ENCODE measurements at places on chromosomes 7 and 10.

- no peak for DNase-seq
Observed at GRCh38 chr7:146862415-146862814, 745.8 kb downstream of the CNTNAP2 start.

GRCh38 chr10:71246591-71247413 lies 34.4 kb downstream of the UNC5B start:
- DNase-seq: no peak

GRCh38 chr10:132519382-132520176 lies 18.0 kb upstream of the INPP5A start:
- DNase-seq: no peak

DNA sequence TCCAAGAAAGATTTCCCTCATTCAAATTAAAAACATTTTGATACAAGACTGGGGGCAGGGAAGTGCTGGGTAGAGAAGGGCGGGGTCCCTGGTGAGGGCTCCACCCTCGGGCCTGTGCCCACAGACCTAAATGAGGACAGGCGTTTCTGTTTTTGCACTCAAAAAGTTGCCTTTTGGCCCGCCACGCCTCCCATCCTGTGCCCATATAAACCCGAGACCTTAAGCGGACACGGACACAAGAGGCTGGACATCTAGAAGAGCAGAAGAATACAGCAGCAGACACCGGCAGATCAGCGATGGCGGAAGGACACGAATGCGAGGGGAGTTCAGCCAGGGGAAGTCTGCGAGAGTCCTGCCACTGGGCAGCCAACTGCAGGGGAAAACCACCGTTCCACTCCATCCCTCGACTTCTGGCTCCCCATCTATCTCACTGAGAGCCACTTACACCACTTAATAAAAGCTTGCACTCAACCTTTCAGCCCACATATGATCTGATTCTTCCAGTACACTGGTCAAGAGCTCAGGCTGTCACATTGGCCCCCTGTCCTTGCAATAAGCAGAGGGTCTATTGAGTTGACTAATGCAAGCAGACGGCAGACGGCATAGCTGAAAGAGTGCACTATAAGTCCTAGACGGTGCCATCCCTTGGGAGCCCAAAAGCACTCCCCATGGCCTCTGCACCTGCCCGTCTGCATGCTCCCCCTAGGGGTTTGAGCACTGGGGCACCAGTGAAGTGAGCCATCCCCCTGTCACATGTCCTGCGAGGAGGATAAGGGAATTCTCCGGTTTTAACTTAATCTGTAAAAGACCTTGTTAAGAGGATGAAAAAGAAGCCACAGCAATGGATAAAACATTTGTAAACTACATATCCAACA lies 181.8 kb upstream of the PRSS1 start:
- DNase-seq: no peak

GRCh38 chr7:135843214-135843613 lies 94.6 kb upstream of the FAM180A start:
- DNase-seq: no peak

DNA sequence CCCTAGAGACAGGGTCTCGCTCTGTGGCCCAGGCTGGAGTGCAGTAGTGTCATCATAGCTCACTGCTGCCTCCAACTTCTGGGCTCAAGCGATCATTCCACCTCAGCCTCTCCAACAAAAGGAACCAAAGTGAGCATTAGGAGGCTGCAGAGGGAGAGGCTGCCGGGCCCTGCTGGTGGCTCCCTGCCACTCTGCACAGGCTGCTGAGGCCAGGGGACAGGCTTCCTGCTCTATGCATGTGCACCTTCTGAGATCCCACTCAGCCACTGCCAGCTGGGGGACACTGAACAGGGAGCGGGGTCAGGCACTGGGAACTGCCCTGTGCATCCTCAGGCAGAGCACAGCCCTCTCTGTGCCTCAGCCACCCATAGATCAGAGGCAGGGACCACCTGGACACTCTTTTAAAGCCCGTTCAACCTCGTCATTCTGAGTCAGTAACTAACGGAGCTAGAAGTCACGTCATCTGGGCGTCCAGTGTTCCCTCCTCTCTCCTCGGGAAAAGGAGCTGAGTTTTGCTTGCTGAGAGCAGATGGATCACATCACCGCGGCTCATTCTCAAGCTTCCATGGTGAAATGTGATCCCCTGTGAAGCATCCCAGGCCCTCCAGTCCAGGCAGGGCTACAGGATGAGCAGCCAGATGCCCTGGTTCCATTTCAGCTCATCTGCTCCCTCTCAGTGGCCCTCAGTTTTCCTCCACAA lies 109.6 kb downstream of the MYL10 start:
- no peak for DNase-seq

- DNase-seq: no peak
Observed at GRCh38 chr10:68501691-68502090, 25.6 kb downstream of the SLC25A16 start.

DNA sequence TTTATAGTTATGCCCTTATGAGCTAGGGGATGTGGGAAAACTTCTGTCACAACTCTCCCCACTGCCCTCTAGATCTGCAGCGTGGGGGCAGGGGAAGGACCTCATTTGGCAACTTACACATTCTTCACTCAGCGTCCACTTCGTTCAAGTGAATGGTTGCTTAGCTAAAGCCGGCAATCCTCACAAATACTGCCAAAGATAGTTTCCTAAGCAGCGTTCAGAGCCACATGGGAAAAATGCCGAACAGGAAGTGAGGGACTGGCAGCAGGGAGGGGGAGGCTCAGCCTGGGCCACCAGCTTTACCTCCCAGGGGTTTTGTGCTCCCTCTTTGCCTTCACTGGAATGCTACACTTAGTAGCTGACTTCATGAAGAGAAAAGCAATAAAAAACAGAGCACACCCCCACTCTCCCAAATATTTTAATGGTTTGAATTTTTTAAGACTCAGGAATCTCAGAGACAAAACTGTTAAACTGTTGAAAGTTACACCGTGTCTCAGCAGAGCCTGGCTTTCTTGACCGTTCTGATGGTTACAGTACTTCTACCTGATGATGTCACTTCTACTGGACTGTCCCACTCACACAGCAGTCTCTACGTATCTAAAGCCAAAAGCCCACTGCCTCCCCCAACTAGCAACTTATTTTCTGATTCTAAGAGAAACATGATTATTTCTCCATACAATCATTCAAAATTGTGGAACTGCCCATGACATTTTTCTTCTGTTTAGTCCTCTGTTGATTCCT lies 10.4 kb downstream of the GRM3 start:
- DNase-seq: no peak

DNA sequence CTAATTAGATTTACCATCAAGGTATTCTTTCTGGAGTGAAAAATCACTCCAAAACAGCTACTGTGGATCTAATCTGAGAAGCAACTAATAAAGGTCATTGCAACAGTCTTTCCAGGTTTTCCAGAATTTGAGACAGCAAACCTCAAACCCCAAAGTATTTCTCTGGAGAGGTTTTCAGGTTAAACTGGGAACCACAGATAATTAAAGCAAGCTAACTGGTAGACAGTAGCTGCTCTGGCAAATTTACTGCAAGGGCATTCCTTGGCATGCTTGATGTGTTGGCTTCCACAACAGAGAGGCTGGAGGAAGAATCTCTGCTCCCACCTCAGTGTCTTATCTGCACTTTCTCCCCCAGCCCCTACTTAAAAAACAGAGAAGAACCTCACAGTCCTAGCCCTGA lies 140.0 kb upstream of the NRBF2 start:
- no peak for DNase-seq

DNA sequence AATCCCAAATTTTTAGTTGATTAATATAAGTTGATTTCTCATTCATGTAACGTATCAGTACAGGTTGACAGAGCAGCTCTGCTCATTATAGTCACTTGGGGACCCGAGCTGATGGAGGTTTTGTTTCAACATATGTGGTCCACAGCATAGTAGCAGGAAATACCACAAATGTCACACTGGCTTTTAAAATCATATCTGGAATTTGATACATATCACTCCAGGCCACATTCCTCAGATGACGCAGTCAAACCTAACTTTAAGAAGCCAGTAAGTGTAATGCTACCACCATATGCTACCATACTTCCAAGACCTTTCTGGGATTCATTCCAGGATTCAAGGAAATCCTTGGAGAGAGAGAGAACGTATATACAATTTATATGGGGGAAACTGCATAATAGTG lies 156.3 kb downstream of the PHF14 start:
- DNase-seq: peak; percentile 7

DNA sequence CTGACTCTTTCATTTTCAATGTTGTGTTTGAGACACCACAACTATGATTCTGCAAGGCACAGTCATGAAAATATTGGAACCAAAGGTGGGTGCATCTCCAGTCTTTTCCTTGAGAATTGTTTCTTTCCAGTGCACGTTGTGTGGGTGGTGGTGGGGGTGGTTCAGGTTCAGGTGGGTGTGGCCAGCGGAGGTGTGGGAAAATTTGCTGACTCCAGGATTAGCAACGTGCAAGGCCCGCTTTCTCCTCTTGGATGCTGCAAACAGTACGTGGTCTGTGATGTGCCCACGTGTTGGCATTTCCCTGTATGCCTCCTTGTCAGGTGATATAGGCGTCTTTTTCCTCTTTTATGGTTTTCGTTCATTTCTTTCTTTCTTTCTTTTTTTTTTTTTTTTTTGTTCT lies 59.1 kb downstream of the CAMK1D start:
- DNase-seq: no peak

DNA sequence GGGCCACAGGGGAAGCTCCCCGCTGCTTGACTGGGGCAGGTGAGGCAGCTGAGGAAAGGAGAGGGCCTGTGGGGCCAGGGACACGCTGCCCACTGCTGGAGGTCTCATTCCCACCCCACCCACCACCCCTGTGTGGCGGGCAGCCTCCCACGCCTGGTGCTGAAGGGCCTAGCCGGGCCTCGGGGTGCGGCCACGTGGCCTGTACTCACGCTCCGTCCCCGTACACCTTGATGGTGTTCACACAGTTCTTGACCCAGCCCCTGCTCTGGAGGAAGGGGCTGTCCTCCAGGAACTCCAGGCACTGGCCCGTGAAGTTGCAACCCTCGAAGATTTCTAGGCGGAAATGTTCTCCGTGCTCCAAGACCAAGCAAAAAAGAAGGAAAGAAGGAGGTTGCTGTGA lies 4.0 kb downstream of the CRYGN start:
- no peak for DNase-seq

GRCh38 chr7:72023926-72024325 lies 388.2 kb downstream of the CALN1 start:
- DNase-seq: no peak

DNA sequence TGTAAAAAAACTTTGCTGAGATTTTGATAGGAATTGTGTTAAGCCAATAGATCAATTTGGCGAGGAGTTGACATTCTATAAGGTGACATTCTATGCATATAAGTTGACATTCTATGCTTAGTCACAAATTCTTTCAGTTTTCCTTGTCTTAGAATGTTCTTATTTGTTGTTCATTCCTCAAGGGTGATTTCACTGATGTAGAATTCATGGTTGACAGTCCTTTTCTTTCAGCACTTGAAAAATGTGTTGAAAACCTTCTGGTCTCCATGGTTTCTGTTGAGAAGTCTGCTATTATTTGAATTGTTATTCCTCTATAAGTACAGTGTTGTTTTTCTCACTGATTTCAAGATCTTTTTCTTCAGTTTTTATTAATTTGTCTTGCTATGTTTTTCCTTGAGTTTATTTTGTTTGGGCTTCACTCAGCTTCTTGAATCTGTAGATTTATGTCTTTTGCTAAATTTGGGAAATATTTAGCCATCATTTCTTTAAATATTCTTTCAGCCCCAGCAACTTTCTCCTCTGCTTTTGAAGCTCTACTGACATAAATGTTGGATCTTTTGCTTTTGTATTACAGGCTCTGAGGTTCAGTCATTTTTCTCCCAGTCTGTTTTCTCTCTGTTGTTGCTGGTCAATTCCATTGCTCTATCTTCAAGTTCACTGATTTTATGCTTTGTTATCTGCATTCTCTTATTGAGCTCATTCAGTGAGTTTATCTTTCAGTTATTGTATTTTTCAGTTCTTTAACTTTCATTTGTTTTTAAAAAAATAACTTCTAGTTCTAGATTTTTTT lies 154.9 kb downstream of the SDK1 start:
- no peak for DNase-seq

DNA sequence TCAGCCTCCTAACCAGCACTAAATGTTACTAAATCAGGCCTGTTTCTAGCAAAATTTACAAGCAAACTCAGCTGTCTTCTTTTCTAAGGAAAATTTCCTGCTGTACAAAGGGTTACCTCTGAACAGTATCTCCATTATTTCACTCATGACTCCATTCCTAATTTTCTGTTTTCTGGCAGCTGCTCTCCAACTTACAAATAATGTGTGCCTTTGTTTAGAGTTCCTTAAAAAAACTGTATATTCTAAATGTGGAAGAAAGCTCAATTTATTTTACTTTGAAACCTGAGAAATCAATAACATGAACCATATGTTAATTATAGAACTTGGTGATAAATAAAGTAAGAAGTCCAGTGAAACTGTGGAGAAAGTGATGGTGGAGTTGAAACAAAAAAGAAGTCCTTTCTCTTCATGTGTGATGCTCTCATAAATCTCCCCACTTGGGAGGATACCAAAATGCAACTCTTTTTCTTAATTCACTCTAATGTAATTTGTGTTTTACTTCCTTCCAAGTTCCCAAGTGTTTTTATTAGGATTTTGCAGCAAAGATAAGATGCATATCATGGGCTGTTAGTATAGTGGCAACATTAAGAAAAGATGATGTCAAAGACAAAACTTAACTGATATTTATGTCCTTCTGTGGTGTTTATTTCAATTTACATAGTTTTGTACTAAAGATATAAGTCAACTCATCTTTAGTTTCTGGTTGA lies 74.8 kb downstream of the CDK6 start:
- DNase-seq: no peak

GRCh38 chr10:5619362-5620211 lies 46.8 kb downstream of the ASB13 start:
- no peak for DNase-seq

- no peak for DNase-seq
Observed at GRCh38 chr10:87775766-87776165, 42.3 kb downstream of the ATAD1 start.

DNA sequence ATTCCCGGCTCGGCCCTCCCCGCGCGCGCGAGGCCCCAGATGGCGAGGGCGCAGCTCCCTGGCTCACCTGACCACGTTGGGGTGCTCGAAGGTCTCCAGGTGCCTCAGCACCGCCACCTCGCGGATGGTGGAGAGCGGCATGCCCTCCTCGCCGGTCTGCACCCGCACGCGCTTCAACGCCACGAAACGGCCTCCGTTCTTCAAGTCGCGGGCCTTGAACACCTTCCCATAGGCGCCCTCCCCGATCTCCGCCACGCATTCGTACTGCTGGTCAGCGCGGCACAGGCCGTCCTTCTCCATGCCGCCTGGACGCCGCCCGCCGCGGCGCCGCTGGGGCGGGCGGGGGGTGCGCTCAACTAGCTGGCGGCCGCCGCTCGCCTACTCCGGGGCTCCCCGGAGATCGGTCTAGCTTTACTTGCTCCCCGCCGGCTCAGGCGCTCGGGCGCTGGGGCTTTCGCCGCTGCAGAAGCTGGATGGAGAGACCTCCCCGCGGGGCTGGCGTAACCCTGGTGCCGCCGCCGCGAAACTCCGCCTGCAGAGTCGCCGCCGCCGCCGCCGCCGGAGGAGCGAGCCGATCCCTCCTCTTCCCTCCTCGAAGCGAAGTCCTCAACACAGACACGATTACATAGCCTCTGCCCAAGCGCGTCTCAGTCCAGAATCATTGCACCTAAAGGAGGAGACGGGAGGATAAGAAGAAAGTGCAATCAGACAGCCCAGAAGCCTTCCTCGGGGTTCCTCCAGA lies 3.2 kb downstream of the CDK6 start:
- no peak for DNase-seq

GRCh38 chr10:88163572-88163971 lies 300.1 kb downstream of the PTEN start:
- no peak for DNase-seq
